ENCODE measurements at places on chromosomes 4 and X.

DNA sequence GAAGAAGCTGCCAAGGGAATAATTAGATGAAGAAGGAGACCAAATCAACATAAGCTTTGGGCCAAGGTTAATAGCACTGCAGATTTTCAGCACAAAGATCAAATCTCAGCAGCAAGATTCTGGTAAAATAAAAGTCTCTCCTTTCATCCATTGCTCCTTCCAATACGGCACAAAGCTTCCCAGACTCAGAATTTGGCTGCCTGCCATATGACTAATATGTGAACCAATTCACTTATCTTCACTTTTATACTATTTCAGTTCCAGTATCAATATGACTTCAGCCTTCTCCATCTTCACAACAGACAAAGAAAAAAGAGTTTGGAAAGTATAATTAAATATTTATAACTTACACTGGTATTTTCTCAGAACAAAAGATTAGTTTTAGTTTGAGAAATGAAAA, 978.3 kb upstream of the GRID2 start:
- DNase-seq: no peak

DNA sequence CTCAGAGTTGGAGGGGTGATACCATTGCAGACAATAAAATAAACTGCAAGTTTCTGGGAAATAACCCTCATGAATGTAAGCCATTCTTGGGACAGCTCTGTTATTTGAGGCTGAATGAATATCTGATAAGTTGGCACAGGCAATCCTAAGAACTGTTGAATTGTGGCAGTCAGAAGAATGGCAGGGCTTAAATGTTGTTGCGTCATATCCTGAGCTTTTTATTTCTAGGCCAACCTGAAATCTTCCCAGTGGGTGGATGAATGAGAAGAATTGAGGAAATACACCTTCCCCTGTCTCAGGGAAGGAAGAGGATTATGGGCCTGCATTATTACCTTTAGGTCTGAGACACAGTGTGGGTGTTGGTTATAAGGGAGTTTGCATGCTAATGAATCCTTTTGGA, 64.4 kb upstream of the C4orf54 start:
- no peak for DNase-seq

GRCh38 chr4:1417522-1418390, 11.5 kb upstream of the NKX1-1 start:
- no peak for DNase-seq

DNA sequence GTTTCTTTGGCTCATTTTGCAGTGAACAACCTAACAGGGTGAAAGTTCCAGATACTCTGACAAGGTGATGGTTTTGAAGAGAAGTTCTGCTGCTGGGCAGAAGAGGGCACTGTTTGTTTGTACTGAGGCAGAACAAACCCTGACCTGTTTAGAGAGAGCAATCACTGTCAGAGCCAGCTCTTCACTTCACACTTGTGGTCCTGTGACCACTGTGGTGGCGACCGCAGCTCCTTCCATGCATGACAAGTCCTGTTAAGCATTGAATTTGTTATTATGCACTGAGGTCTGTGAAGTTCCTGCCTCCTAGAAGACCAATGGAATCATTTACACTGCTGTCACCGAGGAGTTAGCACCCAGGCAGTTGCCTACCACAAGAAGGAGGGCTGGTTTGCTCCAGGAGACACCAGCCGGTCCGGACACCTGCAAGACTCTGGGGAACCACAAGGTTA, 86.6 kb downstream of the ZNF330 start:
- DNase-seq: peak; percentile 60

GRCh38 chrX:96435378-96436035, 249.1 kb upstream of the DIAPH2 start:
- no peak for DNase-seq

DNA sequence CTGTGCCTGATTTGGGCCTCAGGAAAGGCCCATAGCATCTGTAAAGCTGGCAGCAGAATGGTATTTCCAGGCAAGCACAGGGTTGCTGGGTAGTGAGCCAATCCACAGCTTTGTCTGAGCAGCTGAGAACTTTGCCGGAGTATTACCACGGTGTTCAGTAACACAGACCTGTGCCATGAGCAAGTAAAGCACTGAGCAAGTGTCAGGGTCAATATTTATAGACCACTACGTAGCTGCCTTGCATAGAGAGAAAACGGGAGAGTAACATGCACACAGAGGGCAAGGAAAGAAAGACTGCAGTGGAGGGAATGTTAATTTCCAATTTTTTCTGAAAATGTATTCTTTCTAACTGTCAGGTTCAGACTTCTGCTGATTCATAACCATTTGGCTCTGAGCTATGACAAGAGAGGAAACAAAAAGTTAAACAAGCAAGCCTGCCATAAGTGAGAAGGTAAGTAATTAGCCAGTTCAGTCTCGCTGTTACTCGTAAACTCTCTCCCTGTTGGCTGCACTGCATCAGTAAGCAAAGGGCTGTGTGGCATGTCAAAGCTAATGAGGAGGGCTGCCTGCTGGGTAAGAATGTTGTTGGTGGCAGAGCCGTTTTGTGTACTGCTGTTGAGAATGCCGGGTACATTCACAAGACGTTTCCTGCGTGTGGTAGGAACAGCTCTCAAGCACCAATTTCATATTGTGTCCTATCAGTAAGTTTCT, 238.1 kb downstream of the BMPR1B start:
- no peak for DNase-seq

GRCh38 chr4:172009446-172010230, 196.4 kb downstream of the GALNTL6 start:
- no peak for DNase-seq

GRCh38 chr4:168269896-168270295, 48.7 kb downstream of the DDX60 start:
- no peak for DNase-seq

GRCh38 chr4:123182289-123182688, 214.3 kb upstream of the SPRY1 start:
- no peak for DNase-seq

DNA sequence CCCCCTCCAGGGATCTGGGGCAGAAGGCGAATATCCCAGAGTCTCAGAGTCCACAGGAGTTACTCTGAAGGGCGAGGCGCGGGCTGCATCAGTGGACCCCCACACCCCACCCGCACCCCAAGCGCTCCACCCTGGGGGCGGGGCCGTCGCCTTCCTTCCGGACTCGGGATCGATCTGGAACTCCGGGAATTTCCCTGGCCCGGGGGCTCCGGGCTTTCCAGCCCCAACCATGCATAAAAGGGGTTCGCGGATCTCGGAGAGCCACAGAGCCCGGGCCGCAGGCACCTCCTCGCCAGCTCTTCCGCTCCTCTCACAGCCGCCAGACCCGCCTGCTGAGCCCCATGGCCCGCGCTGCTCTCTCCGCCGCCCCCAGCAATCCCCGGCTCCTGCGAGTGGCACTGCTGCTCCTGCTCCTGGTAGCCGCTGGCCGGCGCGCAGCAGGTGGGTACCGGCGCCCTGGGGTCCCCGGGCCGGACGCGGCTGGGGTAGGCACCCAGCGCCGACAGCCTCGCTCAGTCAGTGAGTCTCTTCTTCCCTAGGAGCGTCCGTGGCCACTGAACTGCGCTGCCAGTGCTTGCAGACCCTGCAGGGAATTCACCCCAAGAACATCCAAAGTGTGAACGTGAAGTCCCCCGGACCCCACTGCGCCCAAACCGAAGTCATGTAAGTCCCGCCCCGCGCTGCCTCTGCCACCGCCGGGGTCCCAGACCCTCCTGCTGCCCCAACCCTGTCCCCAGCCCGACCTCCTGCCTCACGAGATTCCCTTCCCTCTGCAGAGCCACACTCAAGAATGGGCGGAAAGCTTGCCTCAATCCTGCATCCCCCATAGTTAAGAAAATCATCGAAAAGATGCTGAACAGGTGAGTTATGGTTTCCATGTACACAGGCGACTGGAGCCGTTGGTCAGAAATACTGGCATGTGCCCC, at the start of gene CXCL1:
Gene CXCL1 (plus strand): TSS at position 264 of the 926 bp plus-strand sequence. CDS start 78 bp downstream, at position 342.
- no peak for DNase-seq

DNA sequence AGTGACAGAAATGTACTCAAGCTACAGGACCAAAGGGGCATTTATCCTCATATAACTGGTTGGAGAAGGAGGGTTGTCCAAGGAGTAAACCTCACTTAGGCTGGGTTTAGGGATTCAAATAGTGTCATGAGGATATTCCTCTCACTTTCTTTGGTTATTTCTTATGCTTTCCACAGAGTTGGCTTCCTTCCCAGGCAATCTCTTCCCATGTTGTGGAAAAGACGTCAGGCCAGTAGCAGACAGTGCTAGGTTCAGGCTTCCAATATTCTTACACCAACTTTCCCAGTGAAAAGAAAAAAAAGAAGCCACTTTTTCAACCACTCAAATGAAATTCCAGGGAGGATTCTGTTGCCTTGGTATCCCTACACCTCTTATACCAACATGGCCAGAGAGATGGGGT, 653.0 kb downstream of the C4orf33 start:
- DNase-seq: no peak

- no peak for DNase-seq
Measured at GRCh38 chr4:138671106-138671505, 344.5 kb upstream of the NOCT start.

GRCh38 chr4:37767546-37767945, 58.9 kb upstream of the PGM2 start:
- no peak for DNase-seq

DNA sequence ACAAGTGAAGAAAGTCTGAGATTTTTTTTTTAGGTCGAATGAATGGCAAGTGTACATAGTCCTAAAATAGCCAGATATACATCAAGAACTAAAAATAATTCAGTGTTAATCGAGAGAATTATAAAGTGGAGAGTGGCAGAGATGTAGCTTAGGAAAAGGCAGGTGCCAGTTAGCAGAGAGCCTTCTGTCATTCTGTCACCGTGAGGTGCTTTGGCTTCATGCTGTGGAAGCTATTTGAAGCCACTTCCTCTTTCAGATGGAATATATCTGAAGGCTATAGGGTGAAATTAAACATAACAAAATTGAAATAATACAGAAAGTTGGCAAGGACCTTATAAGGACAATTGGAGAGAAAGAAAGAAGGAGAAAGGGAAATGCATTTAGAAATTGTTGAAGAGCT, 756.3 kb downstream of the CCSER1 start:
- no peak for DNase-seq

DNA sequence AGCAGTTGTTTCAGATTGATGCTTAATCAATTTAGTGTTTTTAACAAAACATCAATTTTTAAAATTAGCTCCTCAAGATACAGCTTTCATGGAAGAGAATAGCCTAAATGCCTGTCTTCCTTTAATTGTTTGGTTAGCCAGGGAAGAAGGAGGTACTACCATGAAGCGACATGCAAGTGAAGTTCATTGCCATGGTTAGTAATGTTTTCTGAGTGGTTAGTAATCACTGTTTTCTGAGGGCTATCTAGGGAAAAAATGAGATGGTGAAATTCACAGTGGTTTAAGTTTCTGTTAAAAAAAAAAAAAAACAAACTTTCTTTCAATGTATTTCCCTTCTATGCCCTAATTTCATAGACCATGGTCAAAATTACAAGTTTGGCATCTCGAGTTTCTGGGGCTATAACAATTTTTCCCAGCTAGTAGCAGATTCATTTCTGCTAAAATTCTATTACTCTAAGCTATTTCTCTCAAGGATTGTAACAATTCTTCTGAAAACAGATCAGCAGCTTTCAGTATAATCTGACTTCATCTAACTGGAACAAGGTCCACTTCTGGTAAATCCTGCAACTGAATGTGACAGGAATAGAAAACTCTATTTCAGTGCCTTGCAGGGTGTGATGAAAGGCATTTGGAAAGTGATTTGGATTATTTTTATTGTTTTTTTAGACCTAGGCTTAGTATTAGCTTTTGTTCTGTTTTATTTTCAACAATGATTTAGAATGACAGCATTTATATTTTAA, 157.0 kb downstream of the PCDH18 start:
- DNase-seq: no peak

DNA sequence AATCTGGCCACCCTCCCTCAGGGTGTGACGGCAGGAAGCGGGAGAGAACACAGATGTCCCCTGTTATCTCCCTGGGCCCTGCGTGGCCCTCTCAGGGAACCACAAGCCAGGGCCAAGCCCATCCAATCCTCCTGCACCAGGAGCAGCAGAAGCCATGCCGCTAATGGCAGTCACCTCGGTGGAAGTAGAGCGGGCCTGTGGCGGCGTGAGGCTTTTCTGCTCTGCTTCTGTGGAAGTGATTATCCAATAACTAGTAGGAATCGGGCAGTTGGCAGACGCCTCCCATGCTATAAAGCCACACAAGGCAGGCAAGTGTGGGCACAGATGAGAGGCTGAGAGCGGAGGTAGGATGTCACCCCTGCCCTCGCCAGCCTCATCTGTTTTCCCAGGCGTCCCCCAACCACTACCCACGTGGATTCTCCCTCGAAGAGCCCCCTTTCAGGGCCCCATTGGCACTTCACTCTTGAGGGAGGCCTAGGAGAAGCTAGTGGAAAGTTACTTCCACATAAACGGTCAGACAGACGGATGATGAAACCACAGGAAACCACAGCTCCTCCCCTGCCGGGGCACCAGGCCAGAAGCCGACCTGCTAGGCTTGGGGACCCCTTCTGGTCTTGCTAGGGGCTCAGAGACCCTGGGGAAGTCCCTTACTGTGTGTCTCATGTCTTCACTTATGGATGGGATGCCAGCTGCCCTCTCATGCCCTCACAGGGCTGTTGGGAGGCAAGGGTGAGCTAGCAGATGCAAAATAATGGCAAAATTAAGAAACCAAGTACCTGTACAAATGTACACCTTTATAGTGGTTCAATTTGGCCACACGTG, 18.8 kb upstream of the TMSB4X start:
- DNase-seq: peak; percentile 79

- no peak for DNase-seq
Measured at GRCh38 chr4:103123114-103123513, 23.5 kb upstream of the BDH2 start.

GRCh38 chr4:136863756-136864155, 668.5 kb downstream of the PCDH18 start:
- DNase-seq: no peak

- no peak for DNase-seq
Measured at GRCh38 chr4:142358656-142359055, 487.4 kb downstream of the INPP4B start.

GRCh38 chr4:108315694-108316093, 147.0 kb upstream of the LEF1 start:
- no peak for DNase-seq

GRCh38 chr4:24850674-24851073, 55.3 kb downstream of the SOD3 start:
- no peak for DNase-seq

DNA sequence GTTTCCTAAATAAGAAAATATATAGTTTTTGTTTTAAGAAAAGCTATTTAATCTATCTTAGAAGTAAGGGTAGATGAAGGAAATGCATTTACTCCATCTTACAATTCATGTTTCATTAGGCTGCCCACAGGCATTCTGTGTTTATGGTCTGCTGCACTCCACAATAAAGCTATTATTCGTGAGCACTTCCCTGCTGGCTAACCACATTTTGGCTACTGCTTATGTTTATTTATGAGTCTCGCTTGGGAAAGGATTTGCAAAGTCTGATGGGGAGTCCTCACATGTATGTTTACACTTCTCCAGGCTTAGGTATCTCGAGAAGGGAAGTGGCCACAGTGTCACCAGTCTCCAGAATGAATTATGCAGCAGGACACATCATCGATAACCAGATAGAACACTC, 260.8 kb upstream of the VCX start:
- no peak for DNase-seq

- no peak for DNase-seq
Measured at GRCh38 chr4:98517218-98518021, 141.0 kb downstream of the TSPAN5 start.
